ENCODE measurements at places on chromosomes 1 and 21. TPM values are rescaled to one million over a fixed set of nuclear protein-coding genes. Genes with fewer than 3 reads are reported as not detected.

The POMGNT1 gene
- 71.0 TPM for total RNA-seq

The UTP25 gene
- 11.5 TPM for total RNA-seq

The S100A7 gene
- total RNA-seq: not detected

The GBP2 gene
- 4.4 TPM for total RNA-seq

GRCh38 chr1:28917757-28918118 lies 3.4 kb downstream of the EPB41 start:
- no peaks in the 10 kb centered on the region for H3K27me3 ChIP-seq
- peak overlapping the region; percentile 22 for H3K27ac ChIP-seq
- no peak for DNase-seq
- H3K4me3 ChIP-seq: no peak overlapping the region

DNA sequence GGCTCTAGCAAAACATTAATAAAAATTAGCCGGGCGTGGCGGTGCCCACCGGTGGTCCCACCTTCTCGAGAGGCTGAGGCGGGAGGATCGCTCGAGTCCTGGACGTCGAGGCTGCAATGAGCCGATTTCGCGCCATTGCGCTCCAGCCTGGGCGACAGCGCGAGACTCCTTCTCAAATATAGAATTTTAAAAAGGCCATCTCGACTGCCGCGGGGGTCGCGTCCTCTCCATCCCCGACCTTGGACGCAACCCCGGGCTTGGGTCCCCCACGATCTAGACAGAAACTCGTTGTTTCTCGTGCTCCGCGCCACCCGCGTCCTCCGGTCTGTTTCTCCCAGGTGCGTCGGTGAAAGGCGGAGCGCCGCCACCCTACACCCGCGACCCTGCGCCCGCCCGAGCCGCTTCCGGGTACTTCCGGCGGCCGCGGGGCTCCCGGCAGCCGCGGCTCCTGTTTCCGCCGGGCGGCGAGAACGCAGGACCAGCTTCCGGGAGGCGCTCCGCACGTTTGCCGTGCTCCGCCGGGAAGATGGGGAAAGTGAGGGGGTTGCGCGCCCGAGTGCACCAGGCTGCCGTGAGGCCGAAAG lies at the start of gene SLX9:
TSS of gene SLX9 (plus strand) at position 498 of the 584 bp plus-strand sequence. CDS start at position 527, 29 bp downstream.
- H3K27ac ChIP-seq: peak within 1 kb of the TSS; percentile 100
- H3K36me3 ChIP-seq: peaks cover 38% of the 10 kb centered on the region
- no peaks in the 10 kb centered on the region for H3K27me3 ChIP-seq

GRCh38 chr1:51189421-51190073 lies 46.5 kb upstream of the RNF11 start:
- no peak overlapping the region for H3K4me3 ChIP-seq
- H3K36me3 ChIP-seq: no peaks in the 10 kb centered on the region
- DNase-seq: peak; percentile 69
- no peak overlapping the region for H3K27ac ChIP-seq

- no peak overlapping the region for H3K27ac ChIP-seq
- no peak for DNase-seq
- H3K4me1 ChIP-seq: no peaks in the 10 kb centered on the region
Observed at GRCh38 chr1:111192658-111193519, 7.6 kb downstream of the DENND2D start.

DNA sequence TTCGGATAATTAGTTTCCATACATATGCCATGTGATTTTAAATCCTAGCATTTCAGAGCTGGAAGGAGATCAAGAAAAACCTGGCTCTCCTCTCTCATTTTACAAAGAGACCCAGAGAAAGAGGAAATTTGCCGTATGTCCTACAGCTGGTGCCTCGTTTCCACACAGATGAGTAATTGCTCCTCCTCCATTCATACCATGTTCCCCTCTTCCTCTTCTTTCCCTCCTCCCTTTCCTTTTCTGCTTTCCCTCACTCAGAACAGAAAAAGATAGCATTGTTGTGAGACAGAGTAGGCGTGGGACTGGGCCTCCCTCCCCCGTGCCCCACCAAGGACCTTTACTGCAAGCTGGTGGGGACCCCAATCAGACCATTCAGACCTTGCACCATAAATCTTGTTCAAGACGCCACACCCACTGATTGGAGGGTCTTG lies 13.7 kb upstream of the SLC44A3 start:
- no peak overlapping the region for H3K27ac ChIP-seq
- no peak for DNase-seq
- H3K36me3 ChIP-seq: no peaks in the 10 kb centered on the region
- no peak overlapping the region for H3K4me3 ChIP-seq
- H3K4me1 ChIP-seq: peaks cover 12% of the 10 kb centered on the region

- H3K27ac ChIP-seq: no peak overlapping the region
- H3K27me3 ChIP-seq: no peaks in the 10 kb centered on the region
- H3K36me3 ChIP-seq: no peaks in the 10 kb centered on the region
- peak; percentile 35 for DNase-seq
- no peak overlapping the region for H3K4me3 ChIP-seq
Observed at GRCh38 chr1:57350610-57351009, 73.2 kb downstream of the DAB1 start.

- H3K4me1 ChIP-seq: peaks cover 59% of the 10 kb centered on the region
- no peak overlapping the region for H3K4me3 ChIP-seq
- H3K27ac ChIP-seq: peak overlapping the region; percentile 32
- DNase-seq: no peak
- no peaks in the 10 kb centered on the region for H3K36me3 ChIP-seq
Observed at GRCh38 chr1:27576806-27577227, 27.1 kb downstream of the AHDC1 start.

- H3K36me3 ChIP-seq: no peaks in the 10 kb centered on the region
- peaks cover 4% of the 10 kb centered on the region for H3K4me1 ChIP-seq
- H3K27ac ChIP-seq: no peak overlapping the region
- H3K4me3 ChIP-seq: peak overlapping the region; percentile 34
Observed at GRCh38 chr1:101309334-101310311, 72.8 kb downstream of the S1PR1 start.
